ENCODE measurements at places on chromosomes 11 and 22. TPM values are rescaled to one million over a fixed set of nuclear protein-coding genes. Genes with fewer than 3 reads are reported as not detected.

GRCh38 chr11:12871241-12871640 is 137.9 kb upstream of the RASSF10 start:
- no peak for DNase-seq

DNA sequence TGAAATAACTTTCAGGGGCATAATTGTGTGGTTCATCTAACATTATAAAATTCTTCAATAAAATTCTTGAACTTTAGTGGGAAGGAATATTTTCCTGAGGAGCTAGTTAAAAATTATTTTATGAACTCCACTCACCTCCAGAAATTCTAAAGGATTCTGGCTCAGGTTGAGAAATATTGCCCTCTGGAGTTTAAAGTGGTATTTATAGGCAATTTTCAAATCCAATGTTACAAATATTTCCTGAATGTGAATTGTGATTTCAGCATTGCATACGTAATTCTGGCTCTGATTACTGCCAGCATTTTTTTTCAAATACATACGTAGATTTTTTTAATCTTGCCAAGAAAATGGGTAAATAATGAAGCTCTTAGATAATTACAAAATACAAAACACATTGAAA is 598.2 kb upstream of the ANO3 start:
- no peak for DNase-seq

GRCh38 chr22:35842954-35843353 is 125.3 kb downstream of the APOL5 start:
- peak; percentile 8 for DNase-seq

- no peak for DNase-seq
Observed at GRCh38 chr11:114416441-114416961, 16.0 kb downstream of the RBM7 start.

DNA sequence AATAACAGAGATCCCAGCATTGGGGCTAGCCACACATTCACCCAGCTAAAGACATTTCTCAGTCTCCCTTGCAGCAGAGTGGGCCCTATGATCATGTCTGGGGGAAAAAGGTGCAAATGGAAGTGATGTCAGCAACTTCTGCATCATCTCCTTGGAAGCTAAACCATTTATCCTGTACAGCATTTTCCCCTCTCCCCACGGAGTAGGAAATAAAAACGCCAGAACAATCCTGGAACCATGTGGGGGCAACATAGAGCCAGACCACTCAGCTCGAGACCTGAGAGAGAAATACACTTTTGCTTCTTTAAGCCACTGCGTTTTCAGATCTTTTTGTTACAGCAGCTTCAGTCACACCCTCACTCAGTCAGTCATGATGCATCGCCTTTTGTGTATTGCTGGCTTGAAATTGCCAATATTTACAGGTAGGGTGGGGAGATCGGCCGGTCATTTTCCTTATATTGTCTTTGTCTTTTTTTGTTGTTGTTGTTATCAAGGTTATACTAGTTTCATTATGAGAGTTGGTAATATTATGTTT is 9.1 kb upstream of the RAC2 start:
- DNase-seq = no peak

- no peak for DNase-seq
Observed at GRCh38 chr22:45335854-45336522, 26.3 kb downstream of the FAM118A start.

DNA sequence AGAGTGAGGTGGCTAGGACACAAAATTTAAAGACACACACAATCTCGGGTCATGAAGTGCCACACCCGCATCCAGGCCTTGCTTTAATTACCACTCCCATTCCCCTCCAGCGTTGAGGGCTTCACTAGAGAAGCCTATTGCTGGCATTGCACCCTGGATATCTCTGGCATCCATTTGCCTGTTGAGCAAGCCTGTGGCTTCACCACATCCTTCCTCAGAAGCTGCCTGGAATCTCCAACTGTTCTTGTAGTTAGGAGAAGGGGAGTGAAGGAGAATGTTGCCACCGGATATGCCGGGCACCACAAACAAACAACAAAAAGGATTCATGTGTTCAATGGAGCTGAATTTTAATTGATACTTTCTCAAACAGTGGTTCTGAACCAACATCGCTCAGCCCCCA is 34.4 kb upstream of the RCN1 start:
- no peak for DNase-seq

DNA sequence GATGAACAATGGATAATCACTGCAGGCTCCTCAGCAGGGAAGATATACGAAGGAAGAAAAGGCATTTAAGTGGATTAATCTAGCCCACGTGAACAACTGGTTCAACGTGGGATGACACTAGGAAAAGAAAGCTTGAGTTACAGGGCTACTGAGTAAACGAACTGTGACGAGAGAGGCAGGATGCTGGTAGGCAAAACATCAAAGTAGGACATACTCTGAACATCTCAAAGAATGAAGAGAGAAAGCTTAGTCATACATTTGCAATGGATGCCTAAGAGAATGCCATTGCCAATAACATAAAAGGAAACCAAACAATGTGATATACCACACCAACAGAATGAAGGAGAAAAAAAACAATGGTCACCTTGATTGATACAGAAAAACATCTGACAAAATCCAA is 12.9 kb downstream of the USP28 start:
- no peak for DNase-seq

DNA sequence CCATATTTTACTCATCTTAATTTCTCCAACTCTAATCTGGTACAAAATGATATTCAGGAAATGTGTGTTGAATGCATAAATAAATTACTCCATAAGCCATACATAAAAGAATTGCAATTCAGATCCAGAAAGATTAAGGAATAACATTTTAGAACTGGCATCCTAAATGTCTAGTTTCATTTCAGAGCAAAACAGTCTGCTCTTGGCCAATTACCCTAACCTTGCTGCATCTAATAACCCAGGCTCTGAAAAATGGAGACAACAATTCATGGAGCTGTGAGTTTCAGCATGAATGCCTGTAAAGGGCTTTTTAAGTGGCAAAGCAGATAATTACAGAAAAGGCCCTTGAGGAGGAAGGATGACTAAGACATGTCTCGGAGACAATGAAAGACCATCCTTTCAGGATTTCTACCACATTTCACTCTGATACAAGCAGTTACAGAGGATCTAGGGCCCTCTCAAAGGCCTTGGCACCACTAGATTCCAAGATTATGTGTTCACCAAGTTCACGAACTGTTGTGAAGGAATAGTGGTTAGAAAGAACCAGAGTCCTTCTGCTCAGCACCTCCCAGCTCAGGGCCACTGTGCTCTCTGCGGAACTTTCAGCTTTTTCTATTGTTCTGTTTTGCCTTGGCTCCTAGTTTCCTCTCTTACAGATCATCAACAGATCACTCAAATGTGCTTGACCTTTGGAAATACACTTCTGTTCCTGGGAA is 157.6 kb upstream of the BLID start:
- DNase-seq = no peak

DNA sequence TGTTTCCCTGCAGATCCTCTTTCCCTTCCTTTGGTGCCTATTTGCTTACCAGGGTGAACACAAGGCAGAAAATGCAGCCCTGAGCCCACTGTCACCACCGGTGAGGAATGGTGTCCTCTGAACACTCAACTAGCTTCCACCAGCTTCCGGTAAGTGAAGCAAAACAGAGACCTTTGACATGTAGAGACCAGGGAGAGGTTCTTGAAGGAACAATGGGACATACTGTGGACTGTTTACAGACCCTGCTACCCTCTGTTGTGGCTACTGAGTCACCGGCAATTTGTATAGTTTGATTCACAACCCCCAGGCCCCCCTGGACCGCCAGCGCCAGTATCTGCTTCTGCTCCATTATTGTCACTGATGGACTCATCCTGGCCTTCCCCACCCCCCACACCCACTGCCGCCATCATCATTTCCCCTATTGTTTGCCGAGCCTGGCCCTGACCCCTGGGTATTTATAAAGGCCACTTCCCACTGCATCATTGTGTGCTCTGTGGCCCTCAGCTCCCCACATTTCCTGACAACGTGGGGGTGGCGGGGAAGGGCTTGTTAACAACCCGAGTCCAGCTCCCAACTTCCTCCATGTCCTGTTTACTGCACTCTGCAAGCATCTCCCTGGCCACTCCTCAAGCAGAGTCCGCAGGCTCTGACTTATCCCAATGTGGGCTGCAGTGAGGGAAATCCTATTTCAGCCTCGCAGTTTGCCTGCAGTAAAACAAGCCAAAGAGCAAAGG is 252.9 kb downstream of the ETS1 start:
- DNase-seq = no peak

- DNase-seq = no peak
Observed at GRCh38 chr22:20117633-20118299, 740 bp upstream of the TRMT2A start.

DNA sequence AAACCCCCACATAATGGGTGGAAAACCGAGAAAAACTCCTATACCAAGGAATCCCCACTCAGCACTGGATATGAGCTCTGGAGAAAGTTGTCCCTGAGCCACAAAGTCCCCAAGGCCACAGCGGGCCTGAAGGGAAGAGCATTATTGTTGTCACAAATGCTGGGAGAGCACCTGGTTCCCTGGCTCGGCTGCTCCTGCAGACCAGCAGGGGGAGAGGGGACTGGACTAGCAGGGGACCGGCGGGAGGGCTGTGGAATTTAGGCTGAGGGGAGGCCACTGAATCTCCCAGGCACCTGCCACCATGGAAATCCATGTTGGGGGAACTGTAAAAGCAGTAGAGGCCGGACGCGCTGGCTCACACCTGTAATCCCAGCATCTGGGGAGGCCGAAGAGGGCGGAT is 7.0 kb downstream of the PC start:
- DNase-seq = no peak

DNA sequence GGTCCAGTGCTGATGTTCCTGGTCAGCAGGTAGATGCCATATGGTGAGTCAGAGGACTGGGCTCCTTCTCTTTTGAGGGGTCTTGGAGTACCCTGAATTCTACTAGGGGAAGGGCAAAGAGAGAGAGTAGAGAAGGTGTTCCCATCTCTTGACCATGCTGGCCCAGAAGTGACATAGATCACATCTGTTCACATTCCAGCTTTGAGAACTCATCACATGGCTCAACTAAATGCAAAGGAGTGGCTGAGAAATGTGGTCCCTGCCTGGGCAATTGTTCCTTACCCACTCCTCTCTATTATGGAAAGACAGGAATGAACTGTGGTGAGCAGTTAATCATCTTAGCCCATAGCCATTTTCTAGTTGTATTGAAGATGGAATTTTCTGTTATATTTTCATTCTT is 105.4 kb upstream of the TIMP3 start:
- DNase-seq = no peak

DNA sequence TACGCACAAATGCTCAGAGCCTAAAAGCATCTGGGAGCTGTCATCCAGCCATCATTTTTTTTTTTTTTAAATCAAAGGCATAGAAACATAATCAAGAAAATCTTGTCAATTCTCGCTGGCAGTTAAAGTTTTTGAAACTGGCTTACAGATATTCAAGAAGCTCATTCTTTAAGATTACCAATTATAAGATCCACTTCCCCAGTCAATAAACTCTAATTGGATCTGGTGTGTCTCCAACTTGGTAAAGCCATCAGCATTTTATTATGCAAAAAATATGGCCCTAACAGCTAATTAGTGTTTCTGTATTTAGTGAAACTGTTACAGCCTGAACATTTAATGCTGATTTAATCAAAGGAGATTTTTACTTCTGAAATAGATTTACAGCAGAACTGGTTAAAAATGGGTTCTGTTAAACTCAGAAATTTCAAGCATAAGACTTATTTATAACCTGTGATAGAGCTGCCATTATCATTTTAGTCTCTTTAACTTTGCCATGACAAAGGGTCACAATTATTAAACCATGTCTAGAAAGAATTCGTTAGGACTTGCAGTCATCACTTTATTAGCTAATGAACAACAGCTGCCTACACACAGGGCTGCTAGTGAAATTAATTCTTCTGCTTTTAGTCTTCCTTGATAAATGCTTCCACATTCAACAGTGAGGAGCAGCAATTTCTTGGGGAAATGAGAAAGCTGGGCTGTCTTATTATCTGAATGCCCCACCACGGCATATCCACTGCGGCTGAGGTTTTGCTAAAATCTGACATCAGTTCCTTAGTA is 176.4 kb upstream of the PITPNB start:
- no peak for DNase-seq

DNA sequence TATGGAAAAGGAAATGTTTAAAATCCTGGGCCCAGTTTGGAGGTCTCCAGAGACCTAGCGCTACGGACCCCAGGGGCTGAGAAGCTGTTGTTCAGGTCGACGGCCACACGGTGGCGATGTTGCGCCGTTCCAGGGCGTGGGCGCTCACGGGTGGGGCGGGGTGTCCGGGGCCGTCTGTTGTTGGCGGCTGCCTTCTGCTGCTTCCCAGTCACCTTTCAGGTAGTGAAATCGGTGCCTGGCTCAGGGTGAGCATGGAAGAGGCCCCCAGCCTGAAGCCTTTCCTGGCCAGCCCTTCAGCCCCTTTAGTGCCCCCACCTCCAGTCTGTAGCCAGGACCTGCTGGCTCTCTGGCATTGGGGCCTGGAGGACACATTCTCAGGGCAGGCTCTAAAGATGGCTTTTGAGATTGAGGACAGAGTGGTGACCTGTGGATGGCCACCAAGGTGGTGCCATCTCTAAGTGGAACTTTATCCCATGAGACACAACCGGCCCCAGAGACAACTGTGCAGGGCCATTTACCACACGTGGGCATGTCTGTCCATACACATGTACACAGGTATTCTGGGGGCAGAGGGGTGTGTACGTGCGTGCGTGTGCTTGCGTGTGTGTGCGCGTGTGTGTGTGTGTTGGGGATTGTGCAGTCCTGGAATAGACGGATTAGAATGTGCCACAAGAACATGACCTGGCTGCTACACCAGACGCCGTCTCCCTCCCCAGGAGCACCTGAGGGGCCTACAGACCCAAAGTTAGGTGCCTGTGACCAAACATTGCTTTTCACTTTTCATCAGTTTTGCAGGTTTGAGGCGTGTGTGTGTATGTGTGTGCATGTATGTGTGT is 53.8 kb downstream of the ST14 start:
- DNase-seq = peak; percentile 52

DNA sequence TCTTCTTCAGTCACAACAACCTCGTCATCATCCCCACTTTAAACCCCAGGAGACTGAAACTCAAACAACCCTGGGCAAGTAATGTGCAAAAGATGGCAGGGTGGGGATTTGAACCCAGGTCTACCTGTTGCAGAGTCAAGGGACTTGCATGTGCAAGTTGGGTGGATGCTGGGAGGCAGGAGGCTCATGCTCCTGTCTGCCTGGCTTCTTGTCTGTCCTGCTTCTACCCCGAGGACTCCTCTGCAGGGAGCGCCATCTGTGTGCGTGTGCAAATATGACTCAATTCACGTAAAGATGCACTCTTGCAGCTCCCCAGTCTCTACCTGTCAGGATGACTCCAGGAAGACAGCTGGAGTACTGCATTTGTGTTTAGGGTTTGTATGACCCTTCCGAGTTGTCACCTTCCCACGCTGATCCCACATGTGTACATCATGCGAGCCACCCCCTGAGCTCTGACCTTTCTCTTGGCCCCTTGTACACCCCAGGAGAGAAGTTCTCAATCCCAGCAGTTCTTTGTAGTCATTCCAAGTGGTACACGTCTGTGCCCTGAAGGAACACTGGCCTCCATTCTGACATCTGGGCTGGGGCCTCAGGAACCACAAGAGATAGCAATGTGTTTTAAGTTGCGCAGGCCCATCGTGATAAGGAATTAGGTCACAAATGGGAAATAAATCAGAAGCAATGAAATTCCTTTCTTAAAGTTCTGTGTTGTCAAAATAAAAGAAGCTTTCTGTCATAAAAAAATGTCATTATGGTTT is 95.7 kb downstream of the CWC15 start:
- no peak for DNase-seq

- DNase-seq = no peak
Observed at GRCh38 chr11:116690611-116691010, 82.2 kb downstream of the BUD13 start.

GRCh38 chr22:46933040-46933930 is 170.8 kb downstream of the TBC1D22A start:
- no peak for DNase-seq

OR56A1 gene
- polyA plus RNA-seq = not detected

APOL5 gene
- polyA plus RNA-seq = not detected

BRSK2 gene
- not detected for polyA plus RNA-seq

TCN2 gene
- polyA plus RNA-seq = 45.0 TPM

C22orf42 gene
- polyA plus RNA-seq = 0.28 TPM

PAX6 gene
- not detected for polyA plus RNA-seq
